ENCODE measurements at places on chromosomes 4 and X.

GRCh38 chr4:20430259-20430941, 178.7 kb downstream of the SLIT2 start:
- DNase-seq: peak; percentile 51

GRCh38 chr4:73018595-73018994, 50.9 kb downstream of the COX18 start:
- DNase-seq: no peak

DNA sequence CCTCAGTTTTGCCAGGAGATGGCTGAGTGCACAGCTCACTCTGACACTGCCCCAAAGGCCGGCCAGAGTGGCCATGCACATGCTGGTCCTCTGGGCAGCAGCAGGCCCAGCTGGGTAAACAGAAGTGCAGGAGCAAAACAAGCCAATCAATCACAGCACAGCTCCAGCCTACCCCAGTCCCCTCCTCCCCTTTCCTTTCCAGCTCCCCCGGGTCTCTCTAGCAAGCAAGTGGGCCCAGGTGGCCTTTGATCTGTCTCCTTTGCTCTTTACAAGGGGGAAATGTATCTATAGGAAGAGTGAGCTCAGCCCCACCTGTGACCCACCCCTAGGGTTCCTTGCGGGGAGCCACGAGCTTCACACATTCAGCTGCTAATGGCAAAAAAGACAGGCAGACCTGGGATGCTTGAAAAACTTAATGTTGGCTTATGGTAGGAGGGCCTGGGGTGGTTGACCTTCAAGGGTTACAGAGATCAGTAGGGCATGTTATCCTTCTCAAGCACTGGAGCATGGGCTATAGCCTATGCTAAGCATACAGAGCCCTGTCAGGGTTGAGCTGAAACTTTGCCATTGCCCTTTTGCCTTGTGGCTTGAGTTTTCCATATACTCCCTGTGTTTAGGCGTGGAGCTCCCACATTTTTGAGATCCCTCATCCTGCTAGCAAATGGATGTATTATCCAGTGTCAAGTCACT, 57.8 kb upstream of the PLAC1 start:
- no peak for DNase-seq

GRCh38 chr4:39792529-39792928, 94.6 kb downstream of the UBE2K start:
- DNase-seq: no peak

DNA sequence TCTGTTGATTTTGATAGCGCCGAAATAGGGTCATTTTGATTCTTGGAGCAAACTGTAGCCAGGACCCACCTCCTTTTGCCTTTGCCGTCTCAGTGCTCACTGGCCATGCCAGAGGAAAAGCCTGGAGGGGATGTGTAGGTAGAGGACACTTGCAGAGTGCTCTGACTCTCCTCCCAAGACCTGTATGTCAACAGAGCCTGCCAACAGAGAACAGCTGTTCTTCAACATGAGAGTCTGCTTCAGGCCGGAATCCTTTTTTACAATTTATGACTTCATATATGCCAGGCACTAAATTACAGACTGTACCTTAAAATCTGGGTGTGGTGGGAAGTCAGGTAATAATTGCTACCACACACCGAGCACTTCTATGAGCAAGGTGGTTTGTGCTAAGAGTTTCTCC, 94.2 kb downstream of the KDR start:
- no peak for DNase-seq

- peak; percentile 81 for DNase-seq
Observed at GRCh38 chr4:77010841-77011354, 61.3 kb downstream of the SEPTIN11 start.

- DNase-seq: no peak
Observed at GRCh38 chr4:4639370-4639769, 97.5 kb upstream of the STX18 start.

DNA sequence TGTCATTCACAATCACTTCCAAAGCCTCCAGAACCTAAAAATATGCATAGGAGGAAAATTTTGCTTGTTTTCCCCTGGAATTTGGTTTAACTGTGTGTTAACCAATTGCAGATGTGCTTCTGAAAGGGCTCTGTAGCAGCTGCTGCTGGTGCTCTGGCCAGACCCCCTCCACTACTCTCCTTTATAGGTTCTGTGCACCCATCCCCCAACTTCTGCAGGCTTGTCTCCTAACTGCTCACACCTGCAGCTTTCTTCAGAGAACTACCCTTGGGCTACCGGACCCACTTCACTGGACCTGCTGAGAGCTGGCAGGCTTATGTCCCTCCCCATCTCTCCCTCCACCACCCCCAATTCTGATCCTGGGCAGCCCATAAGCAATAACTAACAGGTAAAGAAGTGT, 662.1 kb upstream of the DIPK2B start:
- no peak for DNase-seq

- no peak for DNase-seq
Observed at GRCh38 chr4:61727286-61727685, 527.2 kb downstream of the ADGRL3 start.

GRCh38 chr4:38381788-38382187, 282.2 kb upstream of the KLF3 start:
- no peak for DNase-seq

- DNase-seq: no peak
Observed at GRCh38 chr4:142875117-142875516, 29.0 kb upstream of the INPP4B start.
